ENCODE measurements at places on chromosomes 2 and 18. TPM values are rescaled to one million over a fixed set of nuclear protein-coding genes. Genes with fewer than 3 reads are reported as not detected.

DNA sequence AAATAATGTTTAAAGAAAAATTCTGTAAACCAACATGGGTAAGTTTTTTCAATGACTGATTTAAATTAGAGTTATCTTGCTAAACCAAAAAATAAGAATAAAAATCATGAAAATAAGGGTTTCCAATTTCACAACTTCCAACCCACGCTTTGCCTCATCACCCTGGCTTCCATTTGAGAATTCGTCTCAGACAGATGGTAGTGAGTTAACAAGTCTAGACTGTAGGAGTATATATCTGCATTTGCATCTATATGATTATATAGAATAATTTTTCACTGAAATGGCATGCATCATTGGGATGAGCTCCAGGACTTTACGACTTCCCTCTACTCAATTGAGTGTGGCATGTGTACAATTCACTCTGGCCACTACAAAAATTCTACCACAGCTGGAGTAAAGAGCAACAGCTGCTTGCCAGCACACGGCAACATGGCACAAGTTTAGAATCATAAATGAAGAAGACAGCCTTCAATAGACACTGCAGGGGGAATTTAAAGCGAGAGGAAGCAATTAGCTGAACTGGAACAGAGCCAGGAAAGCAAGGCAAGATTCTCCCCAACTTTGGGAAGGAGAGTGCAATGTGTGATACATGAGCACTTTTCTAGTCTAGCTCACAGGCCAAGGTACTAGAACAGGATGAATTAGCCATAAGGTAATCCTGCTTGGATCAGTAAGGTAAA lies 1673.5 kb upstream of the CELF4 start:
- DNase-seq = no peak

GRCh38 chr2:66069937-66070720 lies 364.8 kb upstream of the MEIS1 start:
- no peak for DNase-seq

DNA sequence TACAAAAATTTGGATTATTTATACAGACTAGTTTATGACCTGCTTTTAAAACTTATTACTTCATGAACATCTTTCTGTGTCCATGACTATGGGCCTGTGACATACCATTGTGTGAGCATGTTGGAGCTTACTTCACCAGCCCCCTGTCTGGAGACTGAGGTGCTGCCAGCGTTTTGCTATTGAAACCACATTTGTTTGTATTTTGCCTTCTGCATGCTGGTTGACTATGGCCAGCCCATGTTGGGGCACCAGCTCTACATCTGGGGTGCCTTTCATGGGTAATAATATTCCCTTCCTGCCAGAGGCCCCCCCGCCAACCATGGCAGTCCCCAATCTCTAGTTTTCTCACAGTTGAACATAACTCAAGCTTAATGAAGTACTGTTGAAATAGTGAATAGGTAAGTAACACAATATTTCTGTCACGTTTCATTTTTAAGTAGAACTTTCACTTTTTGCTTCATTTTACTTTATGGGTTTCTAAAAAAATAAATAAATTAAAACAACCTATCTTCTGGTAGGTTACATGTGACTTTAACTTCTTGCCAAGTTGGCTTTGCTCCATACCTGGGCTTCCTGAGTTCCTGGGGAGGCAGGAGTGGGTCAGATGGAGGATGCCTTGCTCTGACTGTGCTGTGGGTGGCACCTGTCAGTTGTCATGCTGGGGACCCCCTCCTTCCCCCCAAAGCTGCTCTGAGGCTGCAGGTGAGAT lies 63.9 kb downstream of the DGKD start:
- DNase-seq = peak; percentile 57

Gene SNX17
- total RNA-seq = 134 TPM

Gene RNMT
- 34.3 TPM for total RNA-seq

Gene ZNF804A
- not detected for total RNA-seq

DNA sequence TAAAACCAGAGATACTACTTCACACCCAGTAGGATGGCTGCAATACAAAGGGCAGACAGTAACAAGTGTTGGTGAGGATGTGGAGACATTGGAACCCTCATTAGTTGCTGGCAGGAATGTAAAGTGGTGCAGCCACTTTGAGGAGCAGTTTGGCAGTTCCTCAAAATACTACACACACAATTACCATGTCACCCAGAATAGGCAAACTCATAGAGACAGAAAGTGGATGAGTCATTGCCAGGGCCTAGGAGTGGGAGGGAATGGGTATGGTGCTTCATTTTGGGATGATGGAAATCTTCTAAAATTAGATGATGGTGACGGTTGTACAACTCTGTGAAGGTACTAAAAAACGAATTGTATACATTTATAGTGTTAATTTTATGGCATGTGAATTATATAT lies 54.8 kb downstream of the ATP9B start:
- DNase-seq = no peak

DNA sequence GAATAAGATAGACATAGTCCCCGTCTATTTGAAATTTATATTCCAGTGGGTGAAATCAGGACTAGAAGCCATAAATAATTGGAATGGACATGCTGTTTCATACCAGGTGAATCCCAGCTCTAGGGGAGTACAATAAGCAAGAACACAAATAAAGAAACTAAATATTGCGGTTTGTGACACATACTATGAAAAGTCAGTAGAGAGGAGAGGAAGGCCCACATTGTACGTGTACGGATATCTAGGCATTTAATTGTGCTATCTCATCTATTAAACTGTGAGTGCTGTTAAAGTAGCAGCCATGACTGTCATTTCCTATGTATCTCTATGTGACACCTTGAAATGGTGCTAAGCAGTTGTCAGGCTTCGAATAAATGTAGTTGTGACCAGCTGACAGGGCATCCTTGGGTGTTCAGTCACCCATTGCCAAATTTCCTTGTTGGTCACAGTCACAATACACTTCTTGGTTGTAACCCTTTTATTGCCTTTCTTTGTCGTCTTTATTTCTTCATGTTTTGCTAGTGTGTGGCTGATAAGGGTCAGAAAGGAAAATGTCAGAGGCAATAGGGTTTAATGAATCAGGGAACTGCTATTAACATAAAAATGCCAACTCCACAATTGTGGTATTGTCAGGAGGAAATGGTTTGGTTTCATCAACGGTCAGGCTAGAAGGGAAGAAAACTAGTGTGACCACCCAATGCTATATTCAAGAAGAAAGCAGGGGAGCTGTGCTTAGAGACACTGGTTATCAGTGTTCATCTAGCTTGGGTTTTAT lies 31.5 kb downstream of the CPO start:
- no peak for DNase-seq

DNA sequence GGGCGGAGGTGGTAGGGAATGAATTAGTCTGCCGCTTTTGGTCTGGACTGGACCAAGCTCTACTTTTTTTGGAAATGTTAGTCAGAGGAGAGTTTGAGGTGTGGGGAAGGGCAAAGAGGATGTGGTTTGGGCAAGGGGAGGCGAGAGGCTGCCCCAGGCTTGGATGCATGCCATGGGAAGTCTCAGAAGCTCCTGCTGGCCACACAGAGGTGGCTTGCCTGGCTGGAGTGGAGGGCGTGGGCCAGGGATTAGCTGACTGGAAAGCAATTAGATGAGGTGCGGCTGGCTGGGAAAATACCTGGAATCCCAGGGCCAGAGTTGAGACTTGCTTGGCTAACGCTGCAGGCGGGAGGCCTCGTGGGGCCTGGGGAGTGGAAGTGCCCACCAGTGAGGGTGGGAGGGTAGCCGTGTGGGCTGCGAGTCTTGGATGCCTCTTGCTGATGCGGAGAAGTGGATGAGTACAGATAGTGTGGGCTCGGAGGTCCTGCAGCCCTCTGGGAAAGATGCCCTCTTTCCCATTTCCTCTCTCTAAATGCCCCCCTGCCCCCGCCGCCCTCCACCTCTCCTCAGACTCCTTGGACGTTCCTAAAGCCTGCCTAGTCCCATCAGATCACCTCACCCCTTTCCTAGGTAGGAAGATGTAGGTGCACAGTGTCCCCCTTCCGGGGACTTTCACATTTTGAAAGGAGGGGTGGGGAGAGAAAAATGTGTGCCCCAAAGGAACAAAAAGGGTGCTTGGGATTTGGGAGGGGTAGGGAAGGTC lies 117.6 kb downstream of the SMAD7 start:
- peak; percentile 84 for DNase-seq

GRCh38 chr2:67824186-67824585 lies 238.6 kb downstream of the C1D start:
- no peak for DNase-seq

DNA sequence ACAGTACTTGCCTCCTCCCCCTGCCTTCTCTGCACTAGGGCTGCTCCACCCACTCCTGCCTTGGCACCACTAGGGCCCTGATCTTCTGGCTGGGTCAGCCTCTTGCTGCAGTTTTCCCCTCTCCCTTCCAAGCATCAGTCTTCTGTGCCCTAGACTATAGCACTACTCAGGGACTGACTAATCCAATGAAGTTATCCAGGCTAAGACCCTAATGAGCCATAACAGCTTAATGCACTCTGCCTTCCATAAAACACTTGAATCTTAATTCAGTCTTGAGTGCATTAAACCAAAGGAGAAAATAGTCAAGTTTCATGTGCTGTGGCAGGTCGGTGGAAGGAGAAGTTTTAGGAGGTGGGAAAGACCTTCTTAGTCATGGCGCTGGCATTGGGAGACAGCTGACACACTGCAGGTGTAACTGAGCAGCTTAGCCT lies 95.7 kb downstream of the BIN1 start:
- DNase-seq = no peak

DNA sequence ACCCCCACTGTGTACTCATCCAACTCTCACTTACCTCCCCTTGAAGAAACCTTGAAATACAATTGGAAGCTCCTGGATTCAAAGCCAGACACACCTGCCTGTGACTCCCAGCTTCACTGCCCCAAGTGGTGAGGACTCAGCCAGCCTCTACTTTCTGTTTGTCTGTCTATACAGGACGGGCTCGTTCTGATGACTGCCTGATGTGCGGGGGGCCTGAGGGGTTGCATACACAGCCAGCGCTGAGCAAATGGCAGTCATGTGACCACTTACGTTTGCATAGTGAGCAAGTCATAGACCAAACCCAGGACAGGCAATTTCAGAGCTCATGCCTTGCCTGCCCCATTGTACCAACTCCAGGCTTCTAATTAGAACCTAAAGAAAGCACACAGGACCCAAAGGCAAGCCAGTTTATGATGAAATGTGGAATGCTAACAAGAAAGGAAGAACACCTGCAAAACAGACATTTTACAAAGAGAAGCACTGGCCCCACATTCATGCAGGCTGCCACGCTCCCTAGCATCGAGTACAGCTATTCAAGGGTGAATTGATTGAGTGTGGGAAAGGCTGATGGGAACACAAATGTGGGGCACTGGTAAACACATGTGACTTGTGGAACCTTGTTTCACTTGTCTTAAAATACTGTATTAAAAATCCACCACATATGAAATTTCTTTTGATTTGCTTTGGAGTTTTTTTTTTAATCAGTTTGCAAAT lies 137.8 kb downstream of the LNPK start:
- DNase-seq = no peak

DNA sequence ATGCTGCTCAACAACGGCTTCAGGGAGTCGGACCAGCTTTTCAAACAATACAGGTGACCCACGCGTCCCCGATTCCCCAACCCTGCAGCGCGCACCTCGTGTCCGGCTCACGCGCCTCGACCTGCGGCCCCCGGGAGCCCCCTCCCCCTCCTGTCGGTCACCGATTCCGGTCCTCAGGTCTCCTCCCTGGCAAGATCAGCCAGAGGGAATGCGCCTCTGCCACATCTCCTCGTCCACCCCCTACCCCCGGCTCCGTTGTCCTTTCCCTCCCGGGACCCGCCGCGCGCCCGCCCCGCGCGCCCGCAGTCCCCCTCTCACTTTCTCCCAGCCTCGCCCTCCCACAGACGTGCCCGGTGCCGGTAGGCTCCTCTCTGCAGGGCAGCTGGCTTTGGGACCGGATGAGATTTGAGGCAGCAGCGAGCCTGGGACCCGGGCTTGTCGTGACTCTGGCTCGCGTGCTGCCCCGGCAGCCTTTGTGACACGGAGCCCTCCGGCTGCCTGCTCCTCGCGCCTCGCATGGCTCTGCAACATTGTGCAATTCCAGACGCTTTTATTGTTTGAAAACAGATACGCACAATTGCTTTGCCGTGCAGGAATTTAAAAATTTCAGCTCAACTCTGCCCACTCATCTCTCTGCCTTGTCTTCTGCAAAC lies 558 bp downstream of the TTC39C start:
- no peak for DNase-seq

Gene ESPNL
- not detected for total RNA-seq

Gene SP140L
- total RNA-seq = 24.2 TPM

GRCh38 chr2:113977660-113978523 lies 88.0 kb downstream of the ACTR3 start:
- DNase-seq = no peak

GRCh38 chr2:209505410-209505809 lies 81.6 kb downstream of the MAP2 start:
- DNase-seq = no peak

Gene MPP4
- total RNA-seq = 0.83 TPM

Gene ITGB6
- 0.13 TPM for total RNA-seq

Gene CDH2
- 83.8 TPM for total RNA-seq

DNA sequence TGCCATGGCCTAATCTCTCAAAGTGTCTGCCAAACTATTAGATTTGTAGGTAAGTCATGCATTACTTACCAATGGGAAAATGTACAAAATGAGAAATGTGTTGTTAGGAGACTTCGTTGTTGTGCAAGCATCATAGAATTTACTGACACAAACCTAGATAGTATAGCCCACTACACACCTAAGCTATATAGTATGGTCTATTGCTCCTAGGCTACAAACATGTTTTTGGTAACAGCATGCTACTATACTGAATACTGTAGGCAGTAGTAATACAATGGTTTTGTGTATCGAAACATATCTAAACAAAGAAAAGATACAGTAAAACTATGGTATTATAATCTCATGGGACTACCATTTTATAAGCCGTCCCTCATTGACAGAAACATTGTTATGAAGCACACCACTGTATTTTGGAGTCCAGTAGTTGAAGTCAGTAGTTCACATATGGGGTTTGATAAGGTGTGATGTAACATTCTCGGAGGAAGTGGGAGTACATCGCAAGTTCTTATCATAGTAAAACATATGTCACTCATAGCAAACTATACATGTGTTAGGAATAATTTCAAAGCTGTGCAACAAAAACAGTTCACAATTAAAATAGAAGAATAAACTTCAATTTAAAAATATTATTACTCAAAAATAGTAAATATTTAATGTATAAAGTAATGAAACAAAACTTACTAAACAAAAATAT lies 12.0 kb upstream of the GTF2A1L start:
- DNase-seq = no peak

DNA sequence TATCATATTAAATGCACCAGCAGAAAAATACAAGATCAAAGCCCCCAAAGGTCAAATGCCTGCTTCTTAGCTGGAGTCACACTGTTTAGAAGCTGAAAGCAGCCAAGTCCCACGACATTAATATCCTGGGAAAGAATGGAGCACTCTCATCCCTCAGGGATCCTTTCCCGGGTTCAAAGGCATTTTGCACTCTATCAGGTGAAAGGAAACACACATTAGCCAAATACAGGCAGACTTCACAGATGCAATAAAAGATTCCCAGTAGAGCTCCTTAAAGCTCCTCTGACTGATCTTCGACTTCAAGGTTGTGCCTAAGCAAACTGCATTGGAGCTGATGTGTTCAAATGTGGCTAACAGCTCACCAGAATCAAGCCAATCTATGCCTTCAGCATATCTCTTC lies 158.4 kb downstream of the RNF152 start:
- DNase-seq = no peak

Gene ITGA4
- 5.7 TPM for total RNA-seq

GRCh38 chr2:102005989-102006885 lies 14.5 kb downstream of the IL1R2 start:
- no peak for DNase-seq
